Stimulated activated CD8-positive, alpha-beta memory T cell treated with anti-CD3 and anti-CD28 coated beads, Interleukin-4, amount 100 ng/mL, for 1 hour (primary cell): ENCODE measurements at places on chromosomes 6 and 20.

- DNase-seq = no peak
Observed at GRCh38 chr6:46246727-46247126, 75.9 kb upstream of the ENPP5 start.

GRCh38 chr6:157937318-157937717, 44.3 kb upstream of the SYNJ2 start:
- DNase-seq = no peak

GRCh38 chr6:117495869-117496268, 13.4 kb downstream of the DCBLD1 start:
- no peak for DNase-seq

GRCh38 chr20:57089699-57090144, 176.7 kb downstream of the BMP7 start:
- peak; percentile 14 for DNase-seq

- no peak for DNase-seq
Observed at GRCh38 chr6:25511376-25511775, 140.6 kb upstream of the SCGN start.

- no peak for DNase-seq
Observed at GRCh38 chr6:77511860-77512259, 48.6 kb upstream of the HTR1B start.

GRCh38 chr6:36912586-36912985, 26.8 kb downstream of the C6orf89 start:
- DNase-seq = no peak

DNA sequence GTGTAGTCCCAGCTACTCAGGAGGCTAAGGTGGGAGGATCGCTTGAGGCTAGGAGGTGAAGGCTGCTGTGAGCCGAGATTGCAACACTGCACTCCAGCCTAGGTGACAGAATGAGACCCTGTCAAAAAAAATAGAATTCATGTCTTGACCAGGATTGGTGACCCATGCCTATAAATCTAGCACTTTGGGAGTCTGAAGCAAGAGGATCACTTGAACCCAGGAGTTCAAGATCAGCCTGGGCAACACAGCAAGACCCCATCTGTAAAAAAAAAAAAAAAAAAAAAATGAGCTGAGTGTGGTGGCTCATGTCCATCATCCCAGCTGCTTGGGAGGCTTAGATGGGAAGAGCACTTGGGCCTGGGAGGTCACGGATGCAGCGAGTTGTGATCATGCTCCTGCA, 34.3 kb downstream of the GINM1 start:
- no peak for DNase-seq

DNA sequence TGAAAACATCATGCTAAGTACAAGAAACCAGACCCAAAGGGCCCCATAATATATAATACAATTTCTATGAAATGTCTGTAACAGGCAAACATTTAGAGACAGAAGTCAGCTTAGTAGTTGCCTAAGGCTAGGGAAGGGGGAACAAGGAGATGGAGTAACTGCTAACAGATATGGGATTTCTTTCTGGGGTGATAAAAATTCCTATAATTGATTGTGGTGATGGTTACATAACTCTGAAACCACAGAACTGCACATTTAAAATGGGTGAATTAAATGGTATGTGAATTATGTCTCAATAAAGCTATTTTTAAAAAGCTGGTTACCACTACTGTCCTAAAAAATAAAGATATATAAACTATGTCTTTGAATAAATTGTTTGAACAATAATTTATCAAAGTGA, 3.2 kb downstream of the CEP162 start:
- DNase-seq = no peak

- DNase-seq = no peak
Observed at GRCh38 chr6:143872201-143872600, 7.9 kb downstream of the ZC2HC1B start.

DNA sequence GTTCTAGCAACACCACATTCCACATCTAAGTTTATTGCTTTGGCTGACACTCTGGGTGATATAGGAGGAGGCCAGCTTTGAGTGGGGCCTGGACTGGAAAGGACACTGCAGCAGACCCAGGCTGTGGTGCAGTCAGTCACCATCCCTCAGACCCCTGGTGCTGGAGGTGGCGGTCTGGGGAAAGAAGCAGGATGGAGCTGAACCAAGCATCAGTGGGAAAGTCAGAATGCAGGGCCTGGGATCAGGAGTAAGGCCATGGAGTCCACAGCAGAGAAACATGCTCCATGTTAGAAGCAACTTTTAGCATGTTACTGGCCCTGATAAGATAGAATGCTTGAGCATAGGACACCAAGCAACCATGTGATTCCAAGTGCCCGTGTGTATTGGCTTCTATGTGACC, 5.9 kb downstream of the HLA-A start:
- DNase-seq = no peak

- no peak for DNase-seq
Observed at GRCh38 chr6:84975316-84975715, 210.9 kb upstream of the TBX18 start.

DNA sequence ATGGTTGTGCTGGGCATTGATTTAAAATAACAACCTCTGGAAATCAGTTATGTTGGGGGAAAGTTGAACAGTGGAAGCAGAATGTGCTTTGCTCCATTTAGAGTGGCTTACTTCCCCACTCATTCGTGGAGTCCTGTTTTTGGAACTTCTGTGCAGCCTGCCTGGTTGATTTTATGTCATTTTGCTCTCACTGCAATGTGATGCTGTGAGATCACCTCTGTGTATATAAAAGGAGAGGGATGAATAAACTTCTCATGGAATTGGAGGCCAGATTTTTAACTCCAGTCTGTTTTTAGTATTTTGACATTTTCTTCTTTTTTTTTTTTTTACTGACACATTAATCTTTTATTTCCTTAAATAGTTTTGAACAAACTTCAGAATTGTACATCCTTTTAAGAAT, 139.0 kb downstream of the FNDC1 start:
- DNase-seq = no peak

- DNase-seq = no peak
Observed at GRCh38 chr20:24694727-24695528, 225.5 kb downstream of the SYNDIG1 start.

DNA sequence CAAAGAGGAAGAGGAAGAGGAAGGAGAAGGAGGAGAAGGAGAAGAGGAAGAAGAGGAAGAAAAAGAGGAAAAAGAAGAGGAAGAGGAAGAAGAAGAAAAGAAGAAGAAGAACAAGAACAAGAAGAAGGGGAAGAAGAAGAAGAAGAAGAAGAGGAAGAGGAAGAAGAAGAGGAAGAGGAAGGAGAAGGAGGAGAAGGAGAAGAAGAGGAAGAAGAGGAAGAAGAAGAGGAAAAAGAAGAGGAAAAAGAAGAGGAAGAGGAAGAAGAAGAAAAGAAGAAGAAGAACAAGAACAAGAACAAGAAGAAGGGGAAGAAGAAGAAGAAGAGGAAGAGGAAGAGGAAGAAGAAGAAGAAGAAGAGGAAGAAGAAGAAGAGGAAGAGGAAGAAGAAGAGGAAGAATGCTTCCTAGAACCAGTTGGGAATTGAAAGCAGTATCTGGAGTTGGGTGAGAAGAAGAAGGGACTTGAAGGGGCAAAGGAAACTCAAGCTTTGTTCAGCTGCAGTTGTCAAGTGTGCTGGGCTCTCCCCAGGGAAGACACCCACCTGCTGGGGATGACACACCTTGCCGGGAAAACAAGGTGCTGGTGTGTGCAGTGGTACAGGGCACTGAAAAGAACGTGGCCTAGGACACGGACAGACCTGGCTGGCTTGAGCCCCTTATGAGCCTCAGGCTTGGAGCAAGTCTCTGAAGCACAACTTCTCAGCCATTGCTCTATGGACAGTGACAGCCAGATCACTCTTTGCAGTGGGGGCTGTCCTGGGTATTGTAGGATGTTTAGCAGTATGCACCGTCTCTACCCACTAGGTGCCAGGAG, 30.1 kb upstream of the ARFGEF2 start:
- DNase-seq = no peak

DNA sequence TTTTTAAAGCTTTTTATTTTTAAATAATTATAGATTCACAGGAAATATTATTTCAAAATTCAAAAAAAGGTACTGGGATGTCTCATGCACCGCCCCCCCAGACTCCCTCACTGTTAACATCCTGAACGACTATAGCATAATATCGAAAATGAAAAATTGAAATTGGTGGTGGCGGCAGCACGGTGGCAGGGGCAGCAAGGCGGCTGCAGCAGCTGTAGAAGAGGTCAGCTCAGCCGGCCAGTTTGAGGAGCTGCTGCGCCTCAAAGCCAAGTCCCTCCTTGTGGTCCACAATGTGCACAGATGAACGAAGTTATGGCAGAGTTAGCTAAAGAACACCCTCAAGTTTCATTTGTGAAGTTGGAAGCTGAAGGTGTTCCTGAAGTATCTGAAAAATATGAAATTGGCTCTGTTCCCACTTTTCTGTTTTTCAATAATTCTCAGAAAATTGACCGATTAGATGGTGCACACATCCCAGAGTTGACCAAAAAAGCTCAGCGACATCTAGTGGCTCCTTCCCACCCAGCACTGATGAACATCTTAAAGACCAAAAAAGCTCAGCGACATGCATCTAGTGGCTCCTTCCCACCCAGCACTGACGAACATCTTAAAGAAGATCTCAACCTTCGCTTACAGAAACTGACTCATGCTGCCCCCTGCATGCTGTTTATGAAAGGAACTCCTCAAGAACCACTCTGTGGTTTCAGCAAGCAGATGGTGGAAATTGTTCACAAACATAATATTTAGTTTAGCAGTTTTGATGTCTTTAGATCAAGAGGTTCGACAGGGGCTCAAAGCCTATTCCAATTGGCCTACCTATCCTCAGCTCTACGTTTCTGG, 100.8 kb downstream of the FAM217A start:
- peak; percentile 15 for DNase-seq

DNA sequence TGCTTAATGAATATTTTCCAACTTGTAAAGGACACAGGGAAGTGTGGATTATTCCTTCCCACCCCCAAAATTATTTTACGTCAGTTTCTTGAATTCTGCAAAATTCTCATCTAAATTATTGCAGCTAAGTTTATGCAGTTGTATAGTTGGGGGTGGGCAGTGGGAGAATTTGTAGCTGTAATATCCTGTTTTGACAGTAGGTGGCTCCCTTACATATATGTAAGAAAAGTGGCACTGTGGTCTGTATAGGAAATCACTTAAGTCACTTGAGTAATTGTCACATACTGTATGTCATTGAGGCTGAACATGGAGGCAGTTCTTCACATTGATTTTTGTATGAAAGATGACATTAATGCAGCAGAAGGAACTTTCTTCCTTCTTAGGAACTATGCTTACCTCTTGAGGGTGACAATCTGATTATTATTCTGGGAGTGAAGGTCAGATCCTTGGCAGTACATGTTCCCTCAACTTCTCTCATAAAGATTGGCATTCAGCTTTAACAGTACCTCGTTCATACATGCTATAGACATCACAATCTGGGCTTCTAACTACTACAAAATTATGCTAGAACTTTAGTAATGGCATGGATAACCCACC, 14.6 kb upstream of the CFAP206 start:
- no peak for DNase-seq

DNA sequence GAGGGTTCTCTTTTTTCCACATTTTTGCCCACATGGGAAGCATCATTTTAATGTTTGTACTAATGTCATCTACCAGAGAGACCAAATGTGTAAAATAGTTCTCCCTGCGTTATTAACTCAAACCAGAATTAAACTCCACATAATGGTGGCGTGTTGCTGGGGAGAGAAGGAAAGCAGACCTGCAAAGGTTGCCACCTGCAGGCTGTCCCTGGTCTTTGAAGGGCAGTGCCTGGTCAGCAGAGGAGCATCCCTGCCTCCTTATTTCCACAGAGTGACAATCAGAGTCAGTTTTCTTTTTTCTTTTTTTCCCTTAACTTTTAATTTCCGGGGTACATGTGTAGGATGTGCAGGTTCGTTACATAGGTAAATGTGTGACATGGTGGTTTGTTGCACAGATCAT, 214.5 kb downstream of the TBX18 start:
- no peak for DNase-seq

- no peak for DNase-seq
Observed at GRCh38 chr6:16404456-16404855, 166.1 kb downstream of the GMPR start.

GRCh38 chr20:17320456-17320855, 93.6 kb downstream of the PCSK2 start:
- DNase-seq = no peak

DNA sequence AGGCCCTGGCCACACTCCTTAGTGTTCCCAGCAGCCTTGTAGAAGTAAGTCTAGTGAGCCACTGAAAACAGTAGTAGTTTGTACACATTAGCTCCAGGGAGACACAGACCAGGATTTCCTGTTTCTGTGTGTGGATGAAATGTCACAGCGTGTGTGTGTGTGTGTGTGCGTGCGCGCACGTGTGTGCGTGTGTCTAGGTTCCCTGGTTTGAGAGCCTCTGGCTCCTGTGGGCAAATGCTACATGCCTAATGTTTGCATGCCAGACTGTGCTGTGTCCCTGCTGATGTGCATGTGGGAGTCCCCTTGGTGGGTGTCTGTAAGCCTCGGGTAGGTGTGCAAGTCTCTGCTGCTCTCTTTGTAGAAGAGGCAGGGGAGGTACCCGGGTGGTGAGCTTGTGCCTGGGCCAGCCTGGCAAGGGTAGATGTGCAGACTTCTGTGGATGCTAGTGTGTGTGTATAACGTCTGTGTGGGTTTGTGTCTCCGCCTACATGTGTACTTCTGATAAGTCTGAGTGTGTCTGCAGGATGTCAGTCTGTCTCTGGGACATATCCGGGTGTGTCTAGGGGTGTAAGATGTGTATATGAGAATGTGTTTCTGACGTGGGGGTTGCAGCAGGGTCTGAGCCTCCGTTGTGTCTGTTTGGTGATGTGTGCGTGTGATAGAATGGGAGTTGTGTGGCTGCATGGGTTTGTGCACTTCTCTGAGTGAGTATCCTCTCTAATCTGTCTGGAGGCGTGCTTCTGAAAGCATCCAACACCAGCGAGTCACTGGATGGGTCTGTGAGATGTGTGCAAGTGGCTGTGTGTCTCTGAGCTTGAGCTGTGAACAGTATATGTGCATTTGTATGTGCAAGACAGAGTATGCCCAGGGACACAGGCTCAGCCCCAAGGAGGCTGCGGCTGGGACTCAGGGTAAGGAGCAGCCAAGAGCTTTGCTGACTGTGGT, 19.0 kb upstream of the TLDC2 start:
- no peak for DNase-seq

- DNase-seq = no peak
Observed at GRCh38 chr6:148445620-148446019, 103.0 kb downstream of the SASH1 start.

GRCh38 chr6:166330612-166331011, 11.7 kb downstream of the SFT2D1 start:
- no peak for DNase-seq

GRCh38 chr6:107460083-107460631, 793 bp upstream of the PDSS2 start:
- DNase-seq = no peak

GRCh38 chr20:24648919-24649318, 179.5 kb downstream of the SYNDIG1 start:
- DNase-seq = no peak
